ENCODE measurements at places on chromosomes 13 and 19.

GRCh38 chr19:8305798-8306197 lies 2.4 kb downstream of the CD320 start:
- no peak for DNase-seq

- no peak for DNase-seq
Observed at GRCh38 chr19:11061952-11062351, 27.3 kb upstream of the LDLR start.

- no peak for DNase-seq
Observed at GRCh38 chr13:37534676-37535075, 63.9 kb downstream of the POSTN start.

DNA sequence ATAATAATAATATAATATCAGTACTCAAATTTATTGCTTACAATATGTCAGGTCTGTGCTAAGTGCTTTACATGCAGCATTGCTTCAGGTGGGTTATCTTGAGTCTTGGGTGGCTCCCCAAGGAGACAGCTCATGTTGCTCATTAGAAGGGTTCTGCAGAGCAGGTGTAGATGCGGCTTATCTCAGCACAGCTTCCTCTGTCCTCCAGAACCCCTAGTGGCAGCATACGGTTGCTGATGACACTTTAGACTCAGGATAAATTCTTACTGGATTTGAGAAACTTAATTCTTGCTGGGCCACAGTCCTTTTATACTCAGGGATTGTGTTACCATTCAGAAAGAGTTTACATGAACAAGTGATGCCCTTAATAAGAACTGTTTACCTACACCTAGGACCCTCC lies 8.9 kb downstream of the COG3 start:
- DNase-seq: no peak

DNA sequence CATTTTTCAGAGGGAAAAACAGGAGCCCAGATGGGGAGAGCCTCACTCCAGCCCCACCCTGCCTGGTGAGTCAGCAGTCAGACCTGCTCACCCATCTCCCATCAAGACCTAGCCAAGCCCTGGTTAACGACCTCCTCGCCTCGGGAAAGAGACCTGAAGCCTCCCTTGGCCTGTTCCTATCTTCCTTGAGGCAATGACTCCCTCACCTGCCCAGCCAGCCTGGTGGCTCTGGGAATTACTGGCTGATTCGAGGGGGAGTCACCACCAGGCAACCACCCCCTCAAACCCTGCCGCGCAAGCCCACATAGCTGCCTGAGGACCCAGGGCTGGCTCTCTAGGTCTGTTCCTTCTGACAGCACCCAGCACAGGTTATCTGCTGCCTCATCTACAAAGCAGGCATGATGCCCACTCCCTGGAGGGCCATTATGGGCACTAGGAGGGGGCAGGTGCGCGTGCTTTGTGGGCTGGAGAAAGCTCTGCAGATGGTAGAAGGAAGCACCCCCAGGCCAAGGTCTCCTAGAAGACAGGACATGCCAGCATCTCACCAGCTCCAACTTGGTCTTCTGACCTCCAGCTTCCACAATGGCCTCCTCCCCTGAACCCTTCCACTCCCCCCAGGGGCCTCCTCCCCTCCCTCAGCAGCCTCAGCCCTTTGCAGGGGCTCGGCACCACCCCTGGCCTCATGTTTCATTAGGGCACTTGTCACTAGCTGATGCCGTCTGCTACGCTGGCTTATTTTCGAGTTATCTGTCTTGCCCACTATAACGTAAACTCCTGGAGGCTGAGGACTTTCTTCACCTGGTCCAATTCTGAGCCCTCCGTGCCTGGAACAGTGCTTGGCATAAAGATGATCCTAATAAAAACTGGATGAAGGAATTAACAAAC lies 10.4 kb downstream of the DEDD2 start:
- no peak for DNase-seq

Data from activated CD4-positive, alpha-beta T cell treated with anti-CD3 and anti-CD28 coated beads for 1 hour (primary cell).